ENCODE measurements at places on chromosomes 5 and 9.

GRCh38 chr9:129836311-129837007 lies 1.2 kb downstream of the USP20 start:
- DNase-seq = peak; percentile 27

DNA sequence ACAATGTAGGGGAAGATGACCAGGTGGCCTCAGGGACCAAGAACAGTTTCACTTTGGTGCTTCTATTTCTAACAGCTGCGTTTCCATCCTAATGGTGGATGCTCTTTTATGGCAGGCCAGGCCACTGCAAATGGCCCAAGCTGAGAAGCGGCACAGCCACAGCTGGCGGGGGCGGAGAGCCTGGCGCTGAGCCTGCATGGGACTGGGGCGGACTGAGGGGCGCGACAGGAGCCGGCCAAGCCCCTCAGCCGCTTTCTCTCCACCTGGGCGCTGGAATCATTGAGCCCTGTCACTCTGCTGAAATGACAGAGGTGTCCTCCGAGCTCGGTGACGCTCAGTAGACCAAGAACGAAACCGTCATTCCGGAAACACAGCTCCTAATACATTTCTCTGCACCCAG lies 317.3 kb upstream of the PDE4D start:
- no peak for DNase-seq

- DNase-seq = no peak
Observed at GRCh38 chr9:7910426-7911020, 110.9 kb upstream of the DMAC1 start.

GRCh38 chr9:101485924-101486692 lies 47.5 kb upstream of the RNF20 start:
- peak; percentile 4 for DNase-seq

DNA sequence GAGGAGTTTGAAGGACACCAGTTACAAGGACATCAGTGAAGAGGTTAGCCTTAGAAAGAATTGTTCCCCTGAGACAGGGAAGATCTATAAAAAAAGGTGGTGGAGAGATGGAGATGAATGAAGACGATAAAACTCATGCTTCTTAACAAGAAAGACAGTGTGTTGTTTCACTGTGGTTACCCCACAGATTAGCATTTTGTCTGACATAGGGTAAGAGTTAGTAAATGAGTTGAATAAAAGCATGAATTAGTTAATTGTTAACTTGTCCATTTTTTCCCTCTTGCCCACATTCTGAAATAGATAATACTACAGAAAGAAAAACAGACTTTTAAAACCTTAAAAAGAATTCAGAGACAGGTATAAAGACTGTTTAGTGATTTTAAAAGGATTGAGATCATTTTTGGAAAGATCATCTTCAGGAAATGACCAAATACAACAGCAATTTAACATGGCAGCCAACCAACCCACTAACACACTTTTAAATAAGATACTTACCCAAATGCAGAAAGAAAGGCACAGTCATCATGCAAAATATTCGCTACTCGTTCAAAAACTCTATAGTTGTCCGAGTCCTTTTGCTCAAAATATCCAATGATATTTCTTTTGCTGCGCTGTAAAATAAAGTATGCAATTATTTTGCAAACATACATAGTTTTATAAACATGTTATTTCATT lies 78.5 kb downstream of the ERP44 start:
- DNase-seq = no peak

DNA sequence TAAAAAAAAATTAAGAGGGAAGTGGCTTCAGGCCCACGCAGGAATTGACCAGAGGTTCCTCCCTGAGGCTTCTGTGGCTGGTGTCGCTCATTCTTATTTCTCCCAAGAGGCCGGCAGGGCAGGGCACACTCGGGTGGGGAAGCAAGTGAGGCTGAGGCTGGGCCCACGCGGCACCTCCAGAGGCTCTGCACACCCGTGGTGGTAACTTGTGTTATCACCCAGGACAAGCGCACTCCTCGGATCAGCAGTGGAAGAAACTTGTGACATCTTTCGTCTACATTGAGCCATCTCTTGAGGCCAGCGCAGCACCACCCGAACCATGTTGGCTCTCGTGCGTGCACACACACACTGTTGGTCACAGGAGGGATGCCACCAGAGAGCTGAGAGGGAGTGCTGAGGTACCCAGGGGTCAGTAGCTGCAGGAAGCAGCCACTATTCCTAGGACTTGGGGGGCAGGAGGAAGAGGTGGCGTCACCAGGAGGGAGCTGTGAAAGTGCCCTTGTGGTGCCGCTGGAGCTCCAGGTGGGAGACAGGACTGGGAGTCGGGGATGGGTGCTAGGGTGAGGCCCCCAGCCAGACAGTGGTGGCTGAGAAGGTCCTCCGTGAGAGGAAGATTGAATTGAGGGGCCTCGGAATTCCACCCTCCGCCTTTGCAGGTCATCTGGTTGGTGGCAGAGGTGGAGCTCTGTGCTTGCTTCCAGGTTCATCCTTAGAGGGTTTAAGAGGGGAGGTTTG lies 6.4 kb downstream of the NDUFS6 start:
- no peak for DNase-seq

- no peak for DNase-seq
Observed at GRCh38 chr9:9752722-9753121, 860.1 kb downstream of the PTPRD start.

- no peak for DNase-seq
Observed at GRCh38 chr5:74356009-74356695, 284.4 kb downstream of the ENC1 start.

- DNase-seq = no peak
Observed at GRCh38 chr9:3224931-3225330, 300.9 kb downstream of the RFX3 start.

- no peak for DNase-seq
Observed at GRCh38 chr5:9686216-9686615, 56.1 kb upstream of the TAS2R1 start.

DNA sequence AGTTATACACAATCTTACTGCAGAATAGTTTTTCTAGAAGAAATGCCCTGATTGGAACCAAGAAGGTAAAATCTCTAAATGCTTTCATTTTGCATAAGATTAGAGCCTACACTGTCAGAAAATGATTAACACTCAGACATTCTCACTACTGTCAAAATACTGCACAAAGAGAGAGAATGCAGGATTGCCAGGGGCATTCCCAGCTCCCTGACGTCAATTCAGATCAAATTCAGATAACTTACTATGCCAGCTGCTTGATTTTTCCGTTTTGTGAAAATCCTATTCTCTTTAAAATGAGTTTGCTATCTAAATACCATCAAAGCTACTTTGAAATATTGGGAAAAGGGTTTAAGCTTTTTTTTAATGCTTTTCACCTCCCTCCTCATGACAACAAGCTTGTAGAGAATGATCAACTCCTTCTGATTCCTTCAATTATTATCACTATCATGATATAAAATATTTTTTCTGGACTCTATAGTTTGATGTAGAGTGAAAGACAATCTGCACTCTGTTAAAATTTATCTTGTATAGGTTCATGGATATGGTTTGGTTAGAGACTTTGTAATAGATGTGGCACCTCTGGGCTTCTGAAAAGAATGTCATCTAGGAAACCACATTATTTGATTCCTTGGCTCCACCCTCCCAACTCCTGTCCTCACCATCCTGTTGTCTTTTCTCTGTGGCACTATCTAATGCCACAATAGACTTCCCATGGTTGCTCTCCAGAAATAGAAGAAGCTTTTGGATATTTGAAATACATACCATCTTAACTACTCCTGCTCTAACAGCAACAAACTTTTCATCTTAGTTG lies 407.7 kb downstream of the PDE4D start:
- no peak for DNase-seq

DNA sequence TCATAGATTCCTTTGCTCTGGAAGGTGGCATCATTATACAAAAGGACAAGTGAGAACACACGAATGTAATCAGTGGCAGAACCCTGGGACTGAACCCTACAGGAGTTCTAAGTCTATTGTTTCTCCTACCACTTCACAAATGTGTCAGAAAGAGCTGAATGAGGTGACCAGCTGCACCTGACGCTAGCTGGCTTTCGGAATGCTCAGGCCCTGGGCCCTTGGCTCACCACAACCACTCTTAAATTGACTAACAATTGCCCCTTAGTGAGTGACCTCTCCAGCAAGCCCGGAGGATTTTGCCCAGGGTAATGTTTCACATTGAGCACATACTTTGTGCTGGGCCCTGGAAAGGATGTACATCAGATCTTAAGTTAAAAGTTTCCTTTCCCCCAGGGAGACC lies 41.2 kb upstream of the ABCA1 start:
- no peak for DNase-seq

DNA sequence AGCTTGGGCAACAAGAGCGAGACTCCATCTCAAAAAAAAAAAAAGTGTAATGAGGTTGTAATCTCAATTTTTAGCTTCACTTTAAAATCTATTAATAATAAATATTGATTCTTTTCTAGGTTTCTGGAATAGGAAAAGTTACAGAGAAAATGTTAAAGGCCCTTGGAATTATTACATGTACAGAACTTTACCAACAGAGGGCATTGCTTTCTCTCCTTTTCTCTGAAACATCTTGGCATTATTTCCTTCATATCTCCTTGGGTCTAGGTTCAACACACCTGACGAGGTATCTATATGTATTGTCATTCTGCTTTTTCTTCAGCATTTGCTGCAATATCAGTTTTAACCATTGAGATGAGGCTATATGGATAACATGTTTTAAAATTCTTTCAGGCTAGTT lies 26.6 kb upstream of the ANKDD1B start:
- no peak for DNase-seq
